ENCODE measurements at places on chromosomes 2 and 18. TPM values are rescaled to one million over a fixed set of nuclear protein-coding genes. Genes with fewer than 3 reads are reported as not detected.

The WDR12 gene
- 12.2 TPM for total RNA-seq

DNA sequence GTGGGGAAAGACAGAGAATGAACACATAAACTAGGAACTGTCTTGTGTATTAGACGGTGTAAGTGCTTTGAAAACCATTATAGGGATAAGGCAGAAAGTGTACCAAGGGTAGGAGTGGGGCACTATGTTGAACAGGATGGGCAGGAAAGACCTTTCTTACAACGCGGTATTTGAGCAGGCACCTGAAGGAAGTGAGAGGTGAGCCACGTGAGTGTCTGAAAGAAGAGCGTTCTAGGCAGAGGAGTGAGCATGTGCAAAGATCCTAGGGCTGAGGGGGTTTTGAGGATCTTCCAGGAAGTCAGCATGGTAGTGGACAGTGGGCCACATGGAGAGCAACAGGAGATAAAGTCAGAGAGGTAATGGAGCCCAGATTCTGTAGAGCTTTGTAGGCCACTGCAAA is 65.2 kb downstream of the SRD5A2 start:
- DNase-seq = no peak

DNA sequence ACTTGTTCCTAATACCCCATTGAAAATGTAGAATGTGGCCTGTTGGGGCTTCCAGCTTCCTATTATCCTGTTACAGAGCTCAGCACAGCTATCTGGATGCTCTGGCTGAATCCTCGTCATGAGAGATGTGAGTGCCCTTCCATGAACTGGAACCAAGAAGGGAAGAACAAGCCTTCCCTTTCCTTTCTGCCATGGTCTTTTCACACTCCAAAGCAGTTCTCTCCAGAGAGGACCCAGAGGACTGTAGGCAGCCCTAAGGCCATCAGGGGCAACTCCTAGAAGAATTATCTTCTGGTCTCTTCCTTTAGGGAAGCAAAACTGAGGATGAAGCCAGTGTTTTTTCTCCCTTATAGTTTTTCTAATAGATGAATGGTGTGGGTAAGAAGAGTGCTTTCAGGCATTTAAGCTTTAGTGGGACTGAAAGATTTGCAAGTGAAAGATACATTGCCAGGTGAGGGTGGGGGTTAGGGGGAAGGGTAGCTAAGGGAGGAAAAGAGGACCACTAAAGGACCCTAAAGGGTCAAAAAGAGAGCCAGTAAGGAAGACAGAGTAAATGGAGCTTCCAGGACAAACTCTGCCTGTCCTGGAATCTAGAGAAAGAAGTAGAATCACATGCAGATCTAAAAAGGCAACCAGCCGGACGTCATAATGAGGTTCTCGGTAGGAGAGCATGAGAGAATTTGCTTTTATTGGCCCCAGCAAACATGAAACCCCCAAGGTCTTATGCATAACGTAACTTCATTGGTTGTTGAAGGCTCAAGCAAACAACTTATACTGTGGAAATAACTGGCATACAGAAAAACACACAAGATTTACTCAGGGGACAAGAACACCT is 12.4 kb upstream of the XPO1 start:
- DNase-seq = no peak

The KLF7 gene
- total RNA-seq = 28.5 TPM

The NEU2 gene
- not detected for total RNA-seq

- DNase-seq = no peak
These were observed 126.4 kb downstream of the TMEM17 start for GRCh38 chr2:62379566-62379965.

The SLC35F5 gene
- total RNA-seq = 106 TPM

GRCh38 chr2:152396051-152396511 is 61.1 kb downstream of the FMNL2 start:
- peak; percentile 12 for DNase-seq

- DNase-seq = no peak
These were observed 17.5 kb upstream of the HPCAL1 start for GRCh38 chr2:10285191-10285555.

The SP110 gene
- total RNA-seq = 9.3 TPM

Data from IMR-90 (cell line).